ENCODE measurements at places on chromosomes 6 and 20.

- no peak for DNase-seq
These were observed 85.7 kb upstream of the AGPAT4 start for GRCh38 chr6:161359618-161359945.

DNA sequence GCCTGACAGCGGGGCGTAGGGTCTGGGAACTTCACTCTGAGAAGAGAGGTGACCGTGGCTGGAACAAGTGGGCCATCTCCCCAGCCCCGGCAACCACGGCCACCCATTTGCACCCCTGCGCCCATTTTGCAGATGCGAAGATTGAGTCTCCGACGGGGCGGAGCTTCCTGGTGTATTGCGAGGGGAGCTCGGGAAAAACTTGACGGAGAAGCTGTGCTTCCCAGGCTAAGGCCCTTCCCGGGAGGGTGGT lies 653 bp downstream of the ZNF335 start:
- no peak for DNase-seq

- DNase-seq, result no peak
These were observed 566.6 kb upstream of the CITED2 start for GRCh38 chr6:139940741-139941729.

DNA sequence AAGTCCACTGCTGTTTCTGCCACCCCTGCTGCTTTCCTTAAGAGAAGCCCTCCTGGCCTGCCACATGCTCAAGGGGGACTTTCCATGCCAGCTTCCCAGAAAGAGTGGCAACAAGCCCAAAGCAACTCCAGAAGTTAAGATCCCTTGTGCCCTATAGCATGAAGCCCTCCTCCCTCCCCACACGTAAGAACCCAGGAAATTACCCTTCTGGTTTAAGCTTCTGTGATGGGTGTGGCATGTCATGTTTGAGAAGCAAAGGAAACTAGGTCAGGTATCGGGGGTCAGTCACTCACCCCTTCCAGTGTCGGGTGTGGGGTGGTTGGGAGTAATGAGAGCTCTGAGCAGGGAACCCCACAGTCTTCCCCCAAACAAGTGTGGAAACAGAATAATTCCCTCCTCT lies 196.1 kb downstream of the LRFN2 start:
- no peak for DNase-seq

DNA sequence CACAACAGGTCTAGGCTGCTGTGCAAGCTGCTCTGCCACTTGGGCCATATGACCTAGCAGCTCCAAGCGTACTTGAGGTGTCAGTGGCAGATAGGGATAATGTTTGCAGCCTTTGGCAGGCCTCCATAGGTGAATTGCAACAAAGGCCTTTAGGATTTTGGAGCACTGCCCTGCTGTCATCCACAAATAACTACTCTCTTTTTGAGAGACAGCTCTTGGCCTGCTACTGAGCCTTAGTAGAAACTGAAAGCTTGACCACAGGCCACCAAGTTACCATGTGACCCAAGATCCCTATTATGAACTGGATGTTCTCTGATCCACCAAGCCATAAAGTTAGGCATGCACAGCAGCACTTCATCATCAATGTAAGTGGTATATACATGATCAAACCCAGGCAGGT lies 29.9 kb downstream of the FBXO30 start:
- DNase-seq, result no peak

DNA sequence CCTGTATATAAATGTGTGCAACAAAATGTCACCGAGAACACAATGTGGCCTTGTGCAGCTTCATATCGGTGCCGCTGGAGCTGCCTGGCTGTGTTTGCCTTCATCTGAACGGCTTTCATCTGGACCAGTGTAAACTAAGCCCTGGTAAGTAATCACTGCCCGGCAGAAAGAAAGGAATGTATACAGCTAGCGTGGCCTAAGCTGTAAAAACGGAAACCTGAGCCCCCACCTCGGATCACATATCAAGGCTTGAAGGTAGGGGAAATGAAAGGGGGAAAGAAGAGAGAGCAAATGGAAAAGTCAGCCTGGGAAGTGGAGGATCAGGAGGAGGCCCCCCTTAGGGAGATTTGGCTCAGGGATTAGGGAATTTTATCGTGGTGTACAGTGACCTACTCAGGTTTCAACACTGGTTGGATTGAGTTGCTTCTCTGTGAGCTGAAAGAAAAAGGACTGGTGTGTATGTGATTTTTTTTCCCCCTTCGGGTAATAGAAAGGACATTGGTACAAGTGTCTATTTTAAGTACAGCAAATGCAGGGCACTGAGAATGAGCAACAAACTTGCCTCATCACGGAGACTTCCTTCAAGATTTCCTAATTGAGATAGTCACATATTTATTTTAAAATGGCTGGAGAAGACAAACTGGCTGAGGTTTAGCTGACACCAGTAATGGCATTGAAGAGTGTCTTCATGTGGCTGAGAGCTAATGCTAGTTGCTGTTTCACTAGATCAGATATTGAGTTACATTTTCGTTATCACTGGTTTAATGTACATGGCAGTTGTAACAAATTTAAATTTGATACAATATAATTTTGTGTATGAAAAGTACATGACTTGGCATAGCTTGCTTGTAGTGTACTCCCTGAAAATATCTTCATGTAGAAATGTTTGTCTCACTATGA lies 3.5 kb downstream of the SOBP start:
- no peak for DNase-seq

DNA sequence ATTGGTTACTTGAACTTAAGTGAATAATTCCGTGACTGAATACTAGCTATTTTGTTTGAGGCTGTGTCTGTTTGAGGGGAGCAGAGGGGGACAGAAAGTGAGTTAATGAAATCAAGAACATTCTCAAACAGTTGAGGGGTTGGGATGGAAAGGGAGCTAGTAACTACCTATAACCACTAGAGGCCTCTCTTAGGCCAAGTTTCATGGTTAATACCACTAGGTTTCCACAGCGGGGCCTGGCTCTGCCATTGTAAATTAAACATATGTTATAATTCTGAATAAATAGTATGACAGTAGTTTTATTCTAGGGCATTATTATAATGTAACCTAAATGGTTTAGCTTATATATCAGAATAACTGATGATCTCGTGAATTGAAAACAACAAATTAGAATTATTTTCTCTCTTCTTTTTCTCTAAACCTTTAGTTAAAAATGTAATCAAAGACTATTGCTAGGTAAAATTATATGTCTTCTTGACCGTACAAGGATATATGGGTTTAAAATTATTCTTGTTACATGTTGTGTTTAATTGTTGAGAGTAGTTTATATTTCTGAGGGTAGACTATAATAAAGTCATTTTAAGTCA lies 108.1 kb downstream of the BCKDHB start:
- no peak for DNase-seq

DNA sequence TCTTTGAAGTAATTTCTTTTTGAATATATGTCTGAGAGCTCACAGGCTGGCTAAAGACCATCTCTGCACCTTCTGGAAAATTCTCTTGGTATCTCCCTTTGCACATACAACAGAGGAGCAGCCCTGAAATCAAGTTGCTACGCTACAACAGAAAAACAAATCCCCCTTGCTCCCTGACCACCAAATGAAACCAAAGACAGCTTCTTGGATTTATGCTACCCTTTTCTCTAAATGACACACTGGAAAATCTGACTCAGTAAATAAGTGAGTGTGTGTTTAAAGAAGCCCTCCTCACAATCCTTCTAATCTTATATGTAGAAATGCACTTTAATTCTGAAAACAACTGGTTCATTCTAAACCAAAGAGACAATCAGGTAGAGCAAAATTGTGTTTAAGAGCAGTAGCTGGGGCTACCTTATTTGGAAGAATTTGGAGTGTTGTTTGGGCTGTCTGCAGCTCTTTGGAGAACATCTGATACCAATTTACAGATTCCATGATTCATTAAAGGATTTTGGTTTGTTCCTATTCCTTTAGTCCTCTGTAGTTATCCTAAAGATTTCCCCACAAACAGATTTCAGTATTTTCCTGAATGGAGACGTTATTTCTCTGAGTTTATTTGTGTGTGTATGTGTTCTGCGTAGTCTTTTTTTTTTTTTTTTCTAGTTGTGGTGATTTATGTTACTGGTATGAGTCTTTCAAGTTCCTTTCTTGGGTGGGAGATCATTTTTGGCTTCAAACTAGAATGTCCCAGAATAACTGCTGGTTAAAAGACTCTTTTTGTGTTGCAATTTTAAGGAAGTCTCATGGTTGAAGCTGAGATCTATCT lies 36.4 kb upstream of the UTRN start:
- no peak for DNase-seq

- DNase-seq, result no peak
These were observed 229.8 kb downstream of the SOD2 start for GRCh38 chr6:159463119-159463829.

DNA sequence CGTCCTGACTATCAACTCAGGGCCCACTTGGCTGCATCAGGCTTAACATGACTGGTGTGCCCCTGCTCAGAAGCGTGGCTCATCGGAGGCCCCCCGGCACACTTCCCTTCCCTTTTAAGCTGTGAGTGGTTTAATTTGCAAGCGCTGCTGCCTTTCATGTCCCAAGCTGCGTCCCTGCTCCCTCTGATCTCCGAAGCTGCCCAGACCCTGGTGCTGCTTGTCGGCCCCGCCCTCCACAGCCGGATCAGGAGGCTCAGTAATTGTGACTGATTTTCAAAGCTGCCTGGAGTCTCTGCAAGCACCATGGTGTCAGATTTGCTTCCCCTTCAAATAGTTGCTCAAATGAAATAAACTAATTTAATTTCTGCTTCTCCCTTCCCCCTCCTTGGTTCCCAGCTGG lies 71.1 kb downstream of the CDH22 start:
- DNase-seq, result no peak

DNA sequence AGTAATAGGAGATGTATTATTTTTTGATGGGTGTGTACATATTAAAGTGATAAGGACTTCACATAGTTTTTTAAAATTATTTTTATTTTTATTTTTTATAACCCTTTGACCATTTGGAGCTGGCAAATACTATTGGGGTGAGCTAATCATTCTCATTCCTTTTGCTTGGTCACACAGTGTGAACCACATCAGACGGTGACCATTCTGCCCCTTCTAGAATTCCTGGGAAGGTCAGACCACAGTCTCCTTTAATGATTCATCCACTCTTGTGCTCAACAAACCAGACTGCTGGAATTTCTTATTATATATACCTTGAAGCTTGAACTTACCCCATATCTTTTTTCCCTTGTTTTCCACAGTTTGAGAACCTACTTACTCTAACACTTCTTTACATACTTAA lies 23.9 kb upstream of the PRL start:
- no peak for DNase-seq

DNA sequence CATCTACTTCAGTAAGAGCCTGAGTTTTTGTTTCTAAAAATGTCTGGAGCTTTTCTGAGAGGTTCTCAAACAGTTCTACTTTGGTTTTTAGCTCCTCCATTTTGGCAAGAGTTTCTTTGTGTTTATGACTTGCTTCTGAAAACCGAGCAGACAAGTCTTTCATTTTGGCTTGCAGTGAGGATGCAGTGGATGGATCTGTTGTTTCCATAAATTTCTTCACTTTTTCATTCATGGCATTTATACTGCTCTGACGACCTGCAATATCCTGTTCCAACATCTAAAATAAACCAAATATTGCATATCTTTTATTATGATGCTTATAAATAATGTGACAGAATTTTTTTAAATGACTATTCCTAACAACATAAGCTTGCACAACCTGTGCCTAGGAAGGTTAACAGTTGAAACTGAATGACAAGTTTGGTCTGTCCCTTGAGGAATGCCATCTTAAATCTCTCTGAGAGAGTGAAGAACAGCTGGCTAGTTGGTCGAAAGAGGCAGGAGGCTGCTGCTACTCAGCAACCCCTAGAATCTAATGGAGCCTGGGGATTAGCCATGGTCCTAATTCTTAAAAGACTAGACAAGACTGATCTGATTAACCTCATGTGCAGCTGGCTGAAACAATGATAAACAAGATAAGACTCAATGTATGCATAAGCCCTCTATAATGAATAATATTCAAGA lies 69.8 kb downstream of the DST start:
- no peak for DNase-seq

GRCh38 chr20:48733296-48733790 lies 94.5 kb downstream of the PREX1 start:
- DNase-seq, result no peak

DNA sequence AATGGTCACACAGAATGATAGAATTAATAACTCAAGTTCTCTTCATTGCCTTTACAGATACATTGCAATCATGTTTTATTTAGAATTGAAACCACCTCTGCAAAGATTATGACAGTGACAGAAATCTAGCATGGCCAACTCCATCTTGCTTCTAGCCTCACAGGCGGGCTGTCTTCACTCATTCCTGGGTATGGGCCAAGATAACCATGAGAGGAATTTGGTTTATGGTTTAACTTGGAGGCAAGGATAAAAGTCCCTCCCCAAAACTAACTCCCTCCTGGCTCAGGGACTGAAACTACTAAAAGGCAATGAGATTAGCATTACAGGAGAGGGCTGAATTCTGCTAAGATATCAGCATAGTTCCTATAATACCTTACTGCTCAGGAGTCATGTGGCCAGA lies 95.2 kb upstream of the CST7 start:
- no peak for DNase-seq

GRCh38 chr20:63004607-63005364 lies 2.0 kb downstream of the BHLHE23 start:
- DNase-seq, result no peak

GRCh38 chr6:68186870-68187269 lies 448.2 kb upstream of the ADGRB3 start:
- no peak for DNase-seq

GRCh38 chr20:1858871-1859270 lies 36.3 kb upstream of the SIRPA start:
- no peak for DNase-seq

DNA sequence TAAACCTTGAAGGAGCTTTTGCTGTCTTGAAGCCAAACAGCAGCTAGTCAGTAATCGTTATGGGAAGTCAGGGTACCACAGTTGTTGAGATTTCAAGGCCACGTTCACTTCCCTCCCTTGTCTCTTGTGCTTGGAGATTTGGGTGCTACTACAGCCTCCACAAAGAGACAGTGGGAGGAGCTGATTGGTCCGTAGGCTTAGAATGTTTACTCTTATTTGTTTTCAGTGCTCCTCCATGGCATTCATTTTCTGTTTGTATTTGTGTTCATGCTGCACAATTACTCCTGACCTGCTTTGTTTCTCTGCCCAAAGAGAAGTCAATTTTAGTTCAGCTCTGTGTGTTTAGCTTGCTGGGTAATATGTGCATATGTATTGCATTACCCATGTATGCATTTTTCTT lies 147.7 kb downstream of the PRL start:
- no peak for DNase-seq

DNA sequence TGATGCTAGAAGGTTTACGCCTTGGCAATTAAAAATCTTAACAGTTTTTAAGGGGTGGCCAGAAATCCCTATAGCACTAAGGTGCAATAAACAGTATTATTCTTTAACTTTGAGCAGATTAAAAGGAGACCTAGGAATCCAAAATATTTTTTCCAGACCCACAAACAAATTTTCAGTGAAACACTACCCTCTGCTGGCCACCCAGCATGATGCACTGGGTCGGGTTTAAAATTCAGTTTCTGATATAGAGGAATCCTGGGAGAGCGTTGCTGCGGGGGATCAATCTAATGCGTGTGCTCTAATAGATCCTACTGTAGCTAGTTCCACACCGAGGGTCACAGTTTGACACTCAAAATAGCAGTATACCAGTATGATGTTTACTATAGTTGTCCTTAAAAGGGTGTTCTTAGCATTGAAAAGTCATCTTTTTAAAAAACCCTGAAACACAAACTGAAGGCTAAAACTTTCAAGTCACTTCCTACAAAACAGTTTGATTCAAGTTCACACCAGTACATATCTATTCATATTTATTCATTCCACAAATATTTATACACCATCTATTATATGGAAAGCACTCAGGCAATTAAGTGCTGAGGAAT lies 10.2 kb downstream of the UBE3D start:
- no peak for DNase-seq

GRCh38 chr6:119197271-119197670 lies 118.8 kb upstream of the FAM184A start:
- no peak for DNase-seq

GRCh38 chr6:107413966-107414645 lies 45.3 kb downstream of the PDSS2 start:
- no peak for DNase-seq
